ENCODE measurements at places on chromosomes 16 and 17. TPM values are rescaled to one million over a fixed set of nuclear protein-coding genes. Genes with fewer than 3 reads are reported as not detected.

PMP22 gene
- total RNA-seq, result not detected

MYH3 gene
- total RNA-seq, result 3.2 TPM

HES7 gene
- total RNA-seq, result not detected

MGAT5B gene
- total RNA-seq, result 0.26 TPM

PABPN1L gene
- total RNA-seq, result not detected

GJC1 gene
- 1.6 TPM for total RNA-seq

COPS3 gene
- 124 TPM for total RNA-seq

ZG16B gene
- total RNA-seq, result 3.7 TPM

OSBPL7 gene
- total RNA-seq, result 33.6 TPM

TMEM114 gene
- not detected for total RNA-seq

TMEM238L gene
- total RNA-seq, result not detected

TBX21 gene
- 27.5 TPM for total RNA-seq

CTRB2 gene
- not detected for total RNA-seq

TMEM92 gene
- total RNA-seq, result not detected

SCPEP1 gene
- total RNA-seq, result 13.7 TPM

OR1F1 gene
- total RNA-seq, result not detected

NGFR gene
- not detected for total RNA-seq

SPATA22 gene
- not detected for total RNA-seq

KRTAP9-8 gene
- total RNA-seq, result not detected

C17orf78 gene
- total RNA-seq, result not detected

ETV4 gene
- total RNA-seq, result 2.7 TPM

ATAD5 gene
- total RNA-seq, result 33.5 TPM

CLDN7 gene
- 1.1 TPM for total RNA-seq

CACNG5 gene
- not detected for total RNA-seq

SHMT1 gene
- 61.8 TPM for total RNA-seq

Data from activated CD8-positive, alpha-beta T cell treated with anti-CD3 and anti-CD28 coated beads, Interleukin-2, amount 10 ng/mL, durations not matched to agents 7 days and 5 days (primary cell).